ENCODE measurements at places on chromosomes 5 and 9. TPM values are rescaled to one million over a fixed set of nuclear protein-coding genes. Genes with fewer than 3 reads are reported as not detected.

The TIMD4 gene
- not detected for total RNA-seq

The GPR151 gene
- not detected for total RNA-seq

The THBS4 gene
- total RNA-seq, result 0.42 TPM

The IFNK gene
- total RNA-seq, result not detected

The HK3 gene
- not detected for total RNA-seq
